Stimulated activated CD8-positive, alpha-beta memory T cell treated with anti-CD3 and anti-CD28 coated beads, Interleukin-2, amount 100 ng/mL, for 1 hour (primary cell): ENCODE measurements at places on chromosomes 2 and 18.

DNA sequence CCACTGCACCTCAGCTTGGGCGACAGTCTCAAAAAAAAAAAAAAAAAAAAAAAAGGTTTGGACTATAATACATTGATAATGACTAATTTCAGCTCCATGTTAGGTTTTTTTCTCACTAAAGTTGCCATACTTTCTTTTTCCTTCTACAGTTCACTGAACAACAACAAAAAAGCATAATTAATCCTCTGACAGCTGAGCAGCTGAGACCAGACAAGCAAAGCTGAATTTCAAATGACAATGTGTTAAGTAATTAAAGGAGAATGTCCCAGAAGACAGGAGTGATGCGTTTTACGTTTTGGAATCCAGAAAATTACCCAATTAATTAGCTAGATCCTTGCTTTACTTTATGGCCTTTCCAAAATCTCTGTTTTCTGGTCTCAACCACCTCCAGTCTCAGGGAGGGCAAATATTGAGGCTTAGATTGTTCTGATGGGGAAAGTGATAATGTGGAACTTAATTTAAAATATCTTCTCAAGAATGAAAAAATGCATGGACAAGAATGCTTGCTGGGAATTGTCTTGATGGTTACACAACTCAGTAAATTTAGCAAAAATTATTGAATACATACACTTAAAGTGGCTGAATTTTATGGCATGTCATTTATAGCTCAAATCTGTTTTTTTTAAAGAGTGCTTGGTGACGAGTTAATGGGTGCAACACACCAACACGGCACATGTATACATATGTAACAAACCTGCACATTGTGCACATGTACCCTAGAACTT lies 17.4 kb upstream of the RMDN2 start:
- no peak for DNase-seq

DNA sequence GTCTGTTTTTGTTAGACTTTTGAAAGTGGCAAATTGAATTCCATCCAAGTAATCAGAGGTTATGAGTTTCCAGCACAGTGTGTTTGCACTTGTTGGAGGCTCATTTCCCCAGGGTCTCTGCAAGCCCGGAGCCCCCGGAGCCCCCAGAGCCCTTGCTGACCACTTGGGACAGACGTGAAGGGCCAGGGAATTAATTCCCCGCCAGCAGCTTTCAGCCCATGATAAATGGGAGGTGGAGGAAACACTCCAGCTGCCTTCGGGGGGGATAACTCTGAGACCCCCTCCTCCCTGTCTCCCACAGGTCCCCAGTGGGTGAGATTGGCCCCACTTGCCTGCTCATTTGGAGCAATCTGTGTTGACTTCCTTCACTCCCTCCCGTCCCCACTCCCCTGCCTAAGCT lies 79.2 kb downstream of the KLHL29 start:
- DNase-seq = no peak

- DNase-seq = no peak
Observed at GRCh38 chr2:69510204-69510603, 73.0 kb upstream of the NFU1 start.

- no peak for DNase-seq
Observed at GRCh38 chr2:120831086-120831485, 95.4 kb downstream of the GLI2 start.

DNA sequence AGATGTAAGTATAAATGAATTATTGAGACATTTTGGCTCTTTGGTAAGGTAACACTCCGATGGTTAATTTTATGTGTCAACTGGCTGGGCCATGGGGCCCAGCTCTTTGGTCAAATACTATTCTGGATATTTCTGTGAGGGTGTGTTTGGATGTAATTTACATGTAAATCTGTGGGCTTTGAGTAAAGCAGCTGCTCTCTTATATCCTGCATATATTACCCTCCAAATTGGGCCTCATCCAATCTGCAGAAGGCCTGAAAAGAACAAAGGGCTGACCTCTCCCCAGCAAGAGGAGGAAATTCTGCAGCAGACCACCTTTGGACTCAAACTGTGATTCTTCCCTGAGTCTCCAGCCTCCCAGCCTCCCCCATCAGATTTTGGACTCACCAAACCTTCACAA lies 464.1 kb downstream of the PLCL1 start:
- no peak for DNase-seq

GRCh38 chr2:219727771-219728429 lies 100.5 kb downstream of the SLC4A3 start:
- DNase-seq = no peak

DNA sequence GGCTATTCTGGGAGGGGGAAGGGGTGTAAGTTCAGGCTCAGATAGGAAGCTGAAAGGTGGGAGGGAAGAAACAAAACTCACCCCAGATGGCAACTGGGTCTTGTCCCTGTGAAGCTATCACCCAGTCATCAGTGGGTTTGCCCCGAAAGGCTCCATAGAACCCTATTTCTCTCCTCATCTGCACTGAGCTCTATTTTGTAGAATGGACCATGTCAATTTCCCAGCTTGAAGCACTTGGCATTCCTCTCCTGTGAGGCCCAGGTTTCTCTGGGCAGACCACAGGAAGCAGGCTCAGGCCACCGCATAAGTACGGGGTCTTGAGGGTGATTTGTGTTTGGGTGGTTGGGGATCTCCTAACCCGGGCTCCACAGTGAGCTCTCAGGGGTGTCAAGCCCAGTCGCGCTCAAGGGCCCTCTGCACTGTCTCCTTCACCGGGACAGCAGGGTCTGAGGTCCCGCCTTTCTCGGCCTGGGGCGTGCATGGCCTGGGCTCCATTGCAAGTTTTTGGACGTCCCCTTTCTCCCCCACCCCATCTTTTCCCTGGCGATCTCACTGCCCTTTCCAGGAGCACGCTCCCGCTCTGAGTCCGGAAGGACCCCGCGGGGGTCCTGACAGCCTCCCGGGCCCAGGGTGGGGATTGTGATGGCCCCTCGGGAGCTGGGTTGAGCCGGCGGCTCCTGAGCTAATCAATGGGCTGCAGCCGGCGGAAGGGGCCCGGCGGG lies 27.3 kb upstream of the NOTO start:
- no peak for DNase-seq

GRCh38 chr2:26574066-26574899 lies 66.9 kb downstream of the CIB4 start:
- DNase-seq = no peak

DNA sequence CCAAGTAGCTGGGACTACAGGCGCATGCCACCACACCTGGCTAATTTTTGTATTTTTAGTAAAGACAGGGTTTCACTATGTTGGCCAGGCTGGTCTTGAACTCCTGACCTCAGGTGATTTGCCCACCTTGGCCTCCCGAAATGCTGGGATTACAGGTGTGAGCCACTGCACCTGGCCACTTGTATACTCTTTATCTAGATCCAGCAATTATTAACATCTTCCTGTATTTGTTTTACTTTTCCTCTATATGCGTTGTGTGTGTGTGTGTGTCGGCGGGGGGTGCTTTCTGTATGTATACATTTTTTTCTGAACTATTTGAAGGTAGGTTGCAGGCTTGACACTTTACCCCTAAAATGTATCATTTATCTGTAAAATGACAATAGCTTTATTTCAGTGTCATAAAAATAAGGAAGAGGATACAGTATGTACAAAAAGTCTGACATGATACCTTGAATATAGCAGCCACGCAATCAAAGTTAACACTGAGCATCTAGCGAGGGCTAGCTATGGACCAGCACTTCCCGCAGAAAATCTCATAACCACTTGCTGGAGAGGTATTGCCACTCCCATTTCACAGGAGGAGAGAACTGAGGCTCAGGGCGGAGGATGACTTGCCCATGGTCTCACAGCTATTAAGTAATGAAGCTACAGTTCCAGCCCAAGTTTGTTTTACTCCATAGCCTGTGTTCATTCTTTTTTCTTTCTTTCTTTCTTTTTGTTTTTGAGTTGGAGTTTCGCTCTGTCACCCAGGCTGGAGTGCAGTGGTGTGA lies 251.3 kb downstream of the MYCN start:
- no peak for DNase-seq

DNA sequence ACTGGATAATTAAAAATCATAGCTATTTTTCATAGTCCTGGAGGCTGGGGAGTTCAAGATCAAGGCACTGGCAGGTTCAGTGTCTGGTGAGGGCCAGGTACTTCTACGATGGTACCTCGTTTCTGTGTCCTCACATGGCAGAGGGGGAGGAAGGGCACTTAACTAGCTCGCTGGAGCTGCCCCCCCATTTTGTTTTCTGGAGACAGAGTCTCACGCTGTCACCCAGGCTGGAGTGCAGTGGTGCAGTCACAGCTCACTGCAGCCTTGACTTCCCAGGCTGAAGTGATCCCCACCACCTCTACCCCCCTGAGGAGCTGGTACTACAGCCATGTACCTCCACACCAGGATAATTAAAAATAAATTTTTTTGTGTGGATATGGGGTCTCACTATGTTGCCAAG lies 40.3 kb downstream of the ASB1 start:
- no peak for DNase-seq

DNA sequence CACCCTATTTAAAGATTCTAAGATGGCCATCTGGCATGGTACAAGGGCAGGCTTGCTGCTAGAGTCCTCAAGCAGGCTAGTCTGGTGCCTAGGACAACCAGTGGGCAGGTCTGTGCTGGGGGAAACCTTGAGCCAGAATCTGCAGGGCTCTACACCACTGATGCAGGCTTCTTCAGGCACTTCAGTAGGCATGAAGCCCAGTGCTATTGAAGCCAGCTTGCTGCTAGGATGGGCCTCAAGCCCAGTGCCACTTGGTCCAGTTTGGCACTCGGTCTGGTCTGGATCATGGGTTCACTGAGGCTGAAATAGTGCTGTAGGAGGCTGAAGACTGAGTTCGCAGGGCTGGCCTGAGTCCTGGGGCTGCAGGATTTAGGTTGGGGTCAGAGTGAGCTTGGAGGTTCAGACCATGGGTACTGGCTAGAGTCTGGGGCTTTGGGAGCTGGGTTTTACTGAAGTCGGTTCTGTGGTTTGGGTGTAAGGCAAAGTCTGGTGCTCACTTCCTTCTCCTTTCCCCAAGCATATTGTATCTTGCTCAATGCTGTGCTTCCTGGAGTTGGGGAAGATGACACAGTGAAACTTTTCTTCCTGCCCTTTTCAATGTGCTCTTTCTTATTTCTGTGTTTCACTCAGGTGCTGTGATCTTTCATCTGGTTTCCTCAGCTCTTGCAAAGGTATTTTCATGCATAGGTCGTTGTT lies 41.2 kb downstream of the SP100 start:
- DNase-seq = no peak

DNA sequence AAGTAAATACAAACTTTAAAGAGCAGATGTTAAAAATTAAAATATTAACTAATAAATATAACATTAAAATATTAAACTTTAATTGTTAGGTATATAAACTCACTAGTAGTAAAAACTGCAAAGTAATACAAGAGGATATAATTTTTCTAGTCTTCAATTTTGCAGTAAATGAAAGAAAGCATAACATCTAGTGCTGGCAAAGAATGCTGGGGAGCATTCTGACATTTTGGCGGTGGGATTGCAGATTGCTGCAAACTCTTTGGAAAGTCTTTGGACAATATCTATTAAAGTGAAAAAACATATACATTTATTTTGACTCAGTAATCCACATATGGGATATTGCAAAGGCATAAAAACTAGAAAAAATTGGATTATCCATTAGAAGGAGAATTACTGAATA lies 175.0 kb downstream of the GCA start:
- no peak for DNase-seq

GRCh38 chr2:72136933-72137497 lies 10.6 kb downstream of the CYP26B1 start:
- DNase-seq = no peak

- DNase-seq = no peak
Observed at GRCh38 chr2:158750458-158751125, 44.5 kb upstream of the DAPL1 start.

- no peak for DNase-seq
Observed at GRCh38 chr2:103285354-103285753, 523.5 kb downstream of the TMEM182 start.

- DNase-seq = no peak
Observed at GRCh38 chr2:31563273-31563839, 17.4 kb downstream of the SRD5A2 start.

GRCh38 chr2:195706161-195706900 lies 49.3 kb downstream of the SLC39A10 start:
- DNase-seq = no peak

DNA sequence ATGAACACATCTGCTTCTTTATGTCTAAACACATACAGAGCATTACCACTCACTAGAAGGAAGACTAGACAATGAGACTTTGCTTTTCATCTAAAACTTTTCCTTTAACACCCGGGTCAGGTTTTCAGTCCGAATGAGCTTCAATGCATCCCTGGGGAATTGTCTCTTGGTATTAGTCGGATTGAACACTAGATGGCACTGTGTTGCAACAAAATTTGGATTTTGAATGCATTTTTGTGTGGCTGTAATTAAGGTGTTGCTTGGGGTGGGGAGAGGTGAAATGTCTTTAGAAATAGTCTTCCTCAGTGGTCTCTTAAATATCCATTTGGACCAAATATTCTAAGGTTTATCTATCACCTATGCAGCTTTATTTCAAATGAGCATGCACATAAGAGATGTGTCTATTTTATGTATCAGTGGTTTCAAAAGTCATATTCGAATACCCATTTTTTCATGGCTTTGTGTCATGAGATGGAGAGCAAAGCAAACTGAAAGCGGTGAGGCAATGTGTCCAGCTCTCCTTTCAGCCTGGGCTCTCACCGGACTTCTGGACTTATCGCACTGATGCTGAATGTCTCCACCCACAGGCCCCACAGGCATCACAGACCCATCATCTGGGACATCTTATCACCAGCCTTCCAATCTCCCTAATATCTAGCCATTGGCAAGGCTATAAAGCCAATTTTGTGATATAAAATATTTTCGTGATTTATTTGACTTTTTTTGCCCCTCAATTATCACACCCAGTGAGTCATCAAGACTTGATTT lies 510.3 kb downstream of the RNF144A start:
- DNase-seq = no peak

DNA sequence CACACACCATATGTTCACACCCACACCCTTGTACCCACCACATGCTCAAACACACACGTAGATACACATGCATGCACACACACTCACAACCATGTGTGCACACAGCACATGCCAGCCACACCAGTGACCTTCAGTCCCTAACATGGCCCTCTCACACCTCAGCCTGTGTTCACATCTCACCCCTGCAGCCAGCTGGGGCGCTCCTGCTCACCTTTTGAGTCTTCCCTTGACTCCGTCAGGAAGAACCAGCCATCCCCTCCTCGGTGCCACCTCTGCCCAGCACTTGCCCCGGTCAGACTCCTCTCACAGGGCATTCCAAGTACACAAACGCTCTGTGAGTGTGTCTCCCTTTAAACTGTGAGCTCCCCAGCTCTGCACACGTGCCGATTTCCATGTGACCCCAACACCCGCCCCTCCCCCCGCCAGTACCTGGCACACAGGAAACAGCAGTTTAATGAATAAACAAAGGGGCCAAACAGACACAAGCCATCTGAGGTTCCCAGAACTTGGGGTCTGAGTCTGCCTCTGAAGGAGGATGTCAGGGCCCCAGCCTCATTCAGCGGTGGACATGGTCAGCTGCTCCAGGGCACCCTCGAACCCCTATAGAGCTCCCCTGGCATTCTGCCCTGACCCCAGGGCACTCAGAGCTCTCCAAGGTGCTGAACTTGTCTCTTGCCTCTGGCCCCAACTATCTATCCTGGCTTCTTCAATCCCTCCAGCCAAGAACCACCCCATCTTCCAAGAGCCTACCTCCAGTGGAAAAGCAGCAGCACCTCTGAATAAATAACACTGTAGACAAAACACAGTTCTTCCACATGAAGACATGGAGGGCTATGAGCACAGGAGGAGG lies 252.9 kb downstream of the ATAD2B start:
- DNase-seq = no peak
